GM12865 (cell line): ENCODE measurements at places on chromosomes 7 and 10.

- DNase-seq: no peak
These were observed 163.8 kb upstream of the KLF6 start for GRCh38 chr10:3948843-3949242.

GRCh38 chr7:151150388-151150787 lies 17.1 kb downstream of the GBX1 start:
- DNase-seq: no peak

DNA sequence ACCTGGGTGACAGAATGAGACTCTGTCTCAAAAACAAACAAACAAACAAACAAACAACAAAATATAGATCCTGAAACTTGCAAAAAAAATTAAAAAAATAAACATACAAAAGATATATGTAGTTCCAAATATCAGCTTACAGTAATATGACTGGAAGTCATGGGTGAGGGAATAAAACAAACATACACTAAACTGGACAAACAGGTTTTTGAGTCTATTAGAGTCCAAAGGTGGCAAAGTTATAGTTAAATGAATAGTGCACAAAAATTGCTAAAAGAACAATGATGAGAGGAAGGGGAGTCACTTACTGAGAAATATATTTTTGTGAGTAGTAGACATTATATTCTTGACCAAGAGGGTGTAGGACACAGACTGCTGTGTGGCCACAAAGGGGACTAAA lies 16.7 kb upstream of the RSBN1L start:
- DNase-seq: no peak

DNA sequence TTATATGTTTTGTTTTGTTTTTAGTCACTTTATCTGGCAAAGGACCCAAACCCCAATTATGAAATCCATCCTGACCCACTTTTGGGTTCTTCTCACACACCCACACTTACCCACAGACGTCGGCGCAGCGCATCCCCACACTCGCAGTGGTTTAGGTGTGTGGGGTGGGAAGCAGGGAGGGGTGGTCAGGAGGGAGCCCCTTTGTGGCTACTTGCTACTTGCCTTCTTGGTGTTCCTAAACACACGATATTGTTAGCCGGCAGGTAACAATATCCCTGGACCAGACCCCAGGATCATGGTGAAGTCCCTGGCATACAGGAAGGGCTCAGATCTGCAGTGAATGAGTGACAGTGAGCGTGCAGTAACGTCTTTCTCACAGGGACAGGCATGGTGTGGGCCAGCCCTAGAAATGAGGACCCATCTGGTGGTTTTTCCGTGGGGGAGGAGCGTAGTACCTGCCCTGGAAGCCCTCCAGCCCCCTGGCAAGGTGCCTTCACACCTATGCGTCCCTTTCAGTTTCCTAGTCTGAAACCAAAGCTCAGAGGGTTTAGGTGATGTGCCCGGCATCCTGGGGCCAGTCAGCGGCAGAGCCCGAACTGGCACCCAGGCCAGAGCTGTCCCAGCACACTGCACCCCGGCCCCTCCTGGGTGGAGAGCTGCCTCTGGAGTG lies 4.4 kb downstream of the SPOCK2 start:
- DNase-seq: no peak

GRCh38 chr7:155032978-155033377 lies 30.1 kb upstream of the PAXIP1 start:
- DNase-seq: no peak

DNA sequence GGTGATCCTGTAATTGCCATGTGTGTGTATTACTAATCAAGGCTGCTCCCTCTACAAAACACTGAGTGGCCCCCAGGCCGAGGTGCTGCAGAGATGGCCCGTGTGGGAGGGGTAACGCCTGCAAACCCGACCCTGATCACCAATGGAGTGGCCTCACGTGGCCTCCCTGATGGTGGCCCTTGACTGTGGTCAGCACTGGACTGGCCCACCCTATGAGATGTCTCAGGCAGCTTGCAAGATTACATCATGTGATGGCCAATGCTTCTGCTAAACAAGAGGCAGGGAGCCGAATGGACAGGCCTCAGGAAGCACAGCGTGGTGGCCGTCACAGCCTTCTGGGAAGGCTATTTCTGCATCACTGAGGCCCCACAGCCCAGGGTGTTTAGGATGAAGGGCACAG lies 186.4 kb downstream of the MGMT start:
- no peak for DNase-seq

DNA sequence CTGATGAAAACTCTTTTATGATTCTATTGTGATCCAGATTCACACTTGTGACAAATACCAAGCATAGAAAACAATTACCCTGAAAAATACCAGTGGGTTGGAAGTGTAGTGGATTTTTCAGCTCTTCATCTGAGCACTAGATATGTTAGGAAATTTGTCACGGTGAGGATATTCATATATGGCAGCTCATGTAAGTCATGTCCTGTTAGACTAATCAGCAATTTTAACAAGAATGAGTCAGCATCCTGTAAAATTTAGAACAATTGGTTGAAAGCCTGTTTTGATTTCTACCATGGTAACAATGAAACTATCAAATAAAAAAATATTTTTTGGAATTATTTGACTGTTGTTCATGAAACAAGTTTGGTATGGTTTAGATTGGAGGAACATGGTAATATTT lies 334.3 kb downstream of the CACNA2D1 start:
- DNase-seq: no peak

GRCh38 chr7:108802650-108803049 lies 233.0 kb downstream of the DNAJB9 start:
- peak; percentile 12 for DNase-seq

DNA sequence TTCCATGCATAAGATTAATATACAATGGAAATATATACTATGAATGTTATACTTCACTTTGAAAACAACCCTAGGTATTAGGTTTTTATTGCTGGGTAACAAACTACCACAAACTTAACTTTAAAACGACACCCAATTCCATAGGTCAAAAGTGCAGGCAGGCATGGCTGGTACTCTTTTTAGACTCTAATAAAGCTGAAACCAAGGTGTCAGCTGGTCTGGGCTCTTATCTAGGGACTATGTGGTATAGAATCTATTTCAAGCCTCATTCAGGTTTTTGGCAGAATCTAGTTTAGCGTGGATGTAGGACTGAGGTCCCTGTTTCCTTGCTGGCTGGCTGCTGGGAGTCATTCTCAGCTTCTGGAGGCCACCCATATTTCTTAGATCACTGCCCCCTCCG lies 65.0 kb upstream of the TMEM168 start:
- DNase-seq: no peak

GRCh38 chr10:26879744-26880143 lies 19.0 kb upstream of the ABI1 start:
- DNase-seq: no peak

DNA sequence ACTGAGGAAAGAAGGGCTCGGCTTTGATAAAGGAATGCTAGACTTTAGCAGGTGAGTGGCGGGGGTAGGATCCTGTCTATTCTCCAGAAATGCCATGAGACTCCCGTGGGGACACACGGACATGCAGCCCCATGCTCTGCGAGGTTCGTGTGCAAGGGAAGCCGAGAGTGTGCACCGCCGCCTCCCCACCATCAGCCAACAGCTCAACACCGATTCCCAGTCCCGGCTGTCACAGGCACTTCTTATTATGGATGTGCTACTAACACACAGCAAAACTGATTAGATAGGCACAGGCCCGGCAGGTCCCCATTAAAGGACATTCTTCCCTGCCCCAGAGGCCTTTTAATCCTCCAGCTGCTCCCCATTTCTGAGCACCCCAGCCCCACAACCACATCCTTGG lies 154.4 kb downstream of the PRKAG2 start:
- DNase-seq: no peak

GRCh38 chr10:15262036-15262713 lies 93.7 kb upstream of the NMT2 start:
- DNase-seq: peak; percentile 52

DNA sequence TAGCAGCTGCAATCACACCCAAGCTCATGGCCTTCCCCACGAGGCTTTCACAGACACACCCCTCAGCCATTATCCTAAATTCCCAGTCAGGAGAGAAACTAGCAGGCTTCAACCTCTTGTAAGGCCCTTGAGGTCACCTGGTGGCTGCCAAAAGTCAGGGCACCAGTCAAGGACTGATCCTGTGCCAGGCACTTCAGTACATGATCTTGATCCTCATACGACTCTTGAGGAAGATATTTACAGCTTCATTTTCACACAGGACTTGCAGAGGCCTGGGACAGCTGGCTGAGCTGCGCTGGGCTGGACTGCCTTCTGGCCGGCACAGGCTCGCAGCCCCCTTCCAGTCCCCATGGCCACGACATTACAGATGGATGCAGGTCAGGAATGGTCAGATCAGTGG lies 8.8 kb downstream of the PDAP1 start:
- DNase-seq: no peak

GRCh38 chr7:9022456-9022855 lies 589.0 kb downstream of the NXPH1 start:
- DNase-seq: no peak

DNA sequence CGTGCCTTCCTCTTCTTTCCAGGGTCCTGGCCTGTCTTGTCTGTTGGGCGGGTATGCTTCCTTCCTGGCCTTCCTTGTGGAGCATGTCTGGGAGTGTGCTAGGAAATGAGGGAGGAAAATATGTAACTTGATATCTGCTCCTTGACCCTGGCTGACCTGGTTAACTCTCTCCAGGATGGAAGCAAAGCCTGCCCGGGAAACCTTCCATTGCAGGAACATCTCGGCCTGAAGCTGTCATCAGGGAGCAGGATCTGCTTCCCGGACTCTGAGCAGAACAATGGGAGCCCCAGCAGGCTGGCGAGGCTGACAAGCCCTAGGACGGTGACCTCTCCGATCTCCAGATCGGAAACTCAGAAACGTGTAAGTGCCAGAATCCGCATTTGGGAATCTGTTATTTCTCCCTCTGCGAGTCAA lies 340.3 kb downstream of the FRMD4A start:
- DNase-seq: no peak

- no peak for DNase-seq
These were observed 98.1 kb downstream of the ADD3 start for GRCh38 chr10:110105873-110106272.

DNA sequence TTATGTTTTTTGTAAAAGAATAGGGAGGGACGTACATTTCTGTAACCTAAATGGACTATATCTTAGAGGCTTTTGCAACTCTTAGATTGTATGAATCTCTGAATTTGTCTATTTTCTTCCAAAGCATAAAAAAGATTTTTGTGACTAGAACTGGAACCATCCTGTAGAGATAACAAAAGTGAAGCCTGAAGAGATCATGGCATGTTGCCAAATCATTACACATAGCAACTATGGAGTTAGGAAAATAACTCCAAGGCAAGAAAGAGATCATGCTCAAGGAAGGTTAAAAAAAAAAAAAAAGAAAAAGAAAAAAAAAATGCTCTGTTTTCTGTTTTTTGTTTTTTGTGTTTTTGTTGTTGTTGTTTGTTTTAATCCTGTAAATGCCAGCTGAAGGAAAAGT lies 567.7 kb upstream of the ZWINT start:
- no peak for DNase-seq

DNA sequence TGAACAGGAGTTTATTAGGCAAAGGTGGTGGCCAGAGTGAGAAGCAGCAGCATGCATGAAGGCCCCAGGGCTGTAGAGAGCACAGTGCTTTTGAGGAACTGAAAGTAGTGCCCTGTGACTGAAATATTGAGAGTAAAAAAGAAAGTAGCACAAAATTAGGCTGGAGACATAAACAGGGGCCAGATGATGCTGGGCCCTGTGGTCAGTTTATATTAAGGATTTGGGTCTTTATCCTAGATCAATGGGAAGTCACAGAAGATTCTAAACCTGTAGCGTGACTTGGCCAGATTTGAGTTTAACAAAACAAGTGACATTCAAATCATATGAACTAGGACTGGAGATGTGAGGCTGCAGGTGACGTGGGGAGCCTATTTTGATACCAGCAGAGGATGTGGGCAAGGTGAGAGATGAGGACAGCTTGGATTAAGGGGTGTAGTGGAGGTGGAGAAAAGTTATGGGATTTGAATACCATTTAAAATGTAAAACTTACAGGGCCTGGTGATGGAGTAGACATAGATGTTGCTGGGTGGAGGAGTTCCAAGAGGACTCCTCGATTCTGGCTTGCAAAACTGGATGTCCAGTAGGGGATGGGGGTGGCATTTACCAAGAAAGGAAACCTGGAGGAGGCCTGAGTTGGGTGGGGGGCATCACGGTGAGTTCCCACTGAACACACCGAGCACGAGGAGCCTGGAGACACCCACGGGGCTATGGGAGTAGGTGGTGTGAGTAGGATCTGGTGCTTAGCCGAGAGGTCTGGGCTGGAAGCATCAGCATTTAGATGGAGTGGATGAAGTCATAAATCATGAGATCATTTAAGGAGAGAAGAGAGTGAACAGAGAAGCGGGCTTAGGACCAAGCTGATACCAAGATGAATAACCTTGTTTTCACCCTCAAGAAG lies 52.8 kb downstream of the HHEX start:
- DNase-seq: peak; percentile 91

GRCh38 chr10:125000366-125001312 lies 58.7 kb downstream of the ZRANB1 start:
- no peak for DNase-seq

- DNase-seq: no peak
These were observed 11.3 kb downstream of the CHCHD3 start for GRCh38 chr7:133070562-133070961.

DNA sequence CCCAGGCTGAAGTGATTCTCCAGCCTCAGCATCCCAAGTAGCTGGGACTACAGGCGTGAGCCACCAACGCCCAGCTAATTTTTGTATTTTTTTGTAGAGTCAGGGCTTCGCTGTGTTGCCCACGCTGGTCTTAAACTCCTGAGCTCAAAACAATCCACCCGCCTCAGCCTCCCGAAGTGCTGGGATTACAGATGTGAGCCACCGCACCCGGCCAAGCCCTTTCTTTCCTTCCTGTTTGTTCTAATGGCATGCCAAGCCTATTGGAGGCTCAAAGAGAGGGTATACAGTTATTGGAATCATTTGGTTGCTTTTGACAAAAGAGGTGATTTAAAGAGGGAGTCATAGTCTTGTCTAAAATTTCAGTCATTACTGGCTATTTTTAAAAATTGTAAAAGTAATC lies 46.0 kb upstream of the TRIM8 start:
- no peak for DNase-seq

GRCh38 chr7:127798023-127798422 lies 146.0 kb downstream of the SND1 start:
- no peak for DNase-seq

- DNase-seq: no peak
These were observed 14.2 kb upstream of the FOXK1 start for GRCh38 chr7:4667776-4668509.

GRCh38 chr10:123703195-123703790 lies 37.1 kb downstream of the GPR26 start:
- no peak for DNase-seq

- DNase-seq: peak; percentile 59
These were observed 31.9 kb downstream of the FAM107B start for GRCh38 chr10:14742815-14743214.
